T-helper 17 cell (primary cell): ENCODE measurements at places on chromosomes 7 and 10.

DNA sequence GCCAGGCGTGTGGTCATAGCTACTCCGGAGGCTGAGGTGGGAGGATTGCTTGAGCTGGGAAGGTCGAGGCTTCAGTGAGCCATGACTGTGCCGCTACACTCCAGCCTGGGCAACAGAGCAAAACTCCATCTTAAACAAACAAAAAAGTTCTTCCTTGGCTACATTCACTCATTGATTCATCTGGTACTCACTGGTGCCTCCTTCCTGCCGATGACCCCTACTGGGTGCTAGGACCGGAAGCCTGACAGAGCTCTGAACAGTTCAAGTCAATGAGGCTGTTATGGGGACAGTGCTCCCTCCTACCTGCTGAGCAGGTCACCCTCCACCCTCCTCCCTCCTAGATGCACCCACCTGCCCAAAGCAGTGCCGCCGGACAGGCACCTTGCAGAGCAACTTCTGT, 4.9 kb downstream of the PCOLCE start:
- no peak for DNase-seq

- no peak for DNase-seq
These were observed 9.3 kb upstream of the CLEC5A start for GRCh38 chr7:141956084-141956483.

DNA sequence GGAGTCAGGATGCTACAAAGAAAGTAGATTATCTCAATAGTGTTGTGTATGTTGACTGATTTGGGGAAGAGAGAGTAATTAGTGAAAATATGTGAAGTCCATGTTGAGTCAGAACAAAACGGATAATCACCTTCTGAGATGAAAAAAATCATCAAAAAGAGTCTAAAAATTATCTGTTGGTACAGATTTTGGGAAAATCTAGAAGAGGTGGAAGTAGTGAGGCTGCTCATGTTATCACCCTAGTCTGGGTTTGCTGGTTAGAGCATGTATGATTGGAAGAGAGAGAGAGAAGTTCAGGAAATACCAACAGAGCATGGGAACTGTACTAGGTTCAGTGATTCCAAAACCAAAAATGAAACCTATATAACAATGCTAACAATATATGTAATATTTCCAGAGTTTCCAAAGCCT, 12.3 kb downstream of the RPA3 start:
- DNase-seq: no peak

- no peak for DNase-seq
These were observed 29.5 kb downstream of the ZNF775 start for GRCh38 chr7:150408393-150409299.

DNA sequence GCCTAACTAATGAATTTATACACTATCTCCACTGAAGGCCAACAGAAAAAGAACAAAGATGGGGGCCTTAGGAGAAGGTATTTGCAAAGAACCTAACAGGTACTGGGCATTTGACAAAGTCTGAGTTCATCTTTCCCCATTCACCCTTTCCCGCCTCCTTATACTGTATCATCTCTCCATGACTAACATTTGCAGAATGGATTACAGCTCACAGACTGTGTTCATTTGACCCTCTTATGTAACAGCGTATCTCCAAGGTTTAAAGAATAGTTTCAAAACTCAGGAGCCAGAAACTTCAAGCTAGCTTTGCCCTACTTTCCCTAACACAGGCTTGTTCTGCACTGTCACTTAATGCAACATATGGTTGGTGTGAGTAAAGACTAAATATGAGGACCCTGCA, 238.7 kb upstream of the CELF2 start:
- no peak for DNase-seq

GRCh38 chr7:111855842-111856227, 293.5 kb upstream of the IMMP2L start:
- DNase-seq: no peak
